Hair follicle dermal papilla cell (primary cell): ENCODE measurements at places on chromosomes 2 and 18. TPM values are rescaled to one million over a fixed set of nuclear protein-coding genes. Genes with fewer than 3 reads are reported as not detected.

Gene KIAA2012
- not detected in 2 replicates for total RNA-seq

Gene SLC4A5
- 0.81 and 1.1 TPM in 2 replicates for total RNA-seq

Gene PDE1A
- total RNA-seq: 3.2 and 5.0 TPM in 2 replicates

Gene MDH1B
- total RNA-seq: 1.2 and 1.8 TPM in 2 replicates

Gene CXXC1
- total RNA-seq: 44.3 and 49.7 TPM in 2 replicates

Gene TBR1
- under 0.01 TPM in 1 of 2 replicates, not detected in the other for total RNA-seq

Gene KANSL3
- 43.6 and 45.1 TPM in 2 replicates for total RNA-seq

Gene HES6
- 1.5 and 2.1 TPM in 2 replicates for total RNA-seq

Gene SLC19A3
- not detected in 2 replicates for total RNA-seq

Gene MARCO
- total RNA-seq: 0.12 TPM in 1 of 2 replicates, not detected in the other

Gene DPYSL5
- not detected in 2 replicates for total RNA-seq

Gene LYG2
- total RNA-seq: not detected in 2 replicates

Gene LDLRAD4
- 0.12 and 0.65 TPM in 2 replicates for total RNA-seq

Gene PLB1
- total RNA-seq: 1.8 and 2.6 TPM in 2 replicates

Gene TACR1
- 0.12 and 0.49 TPM in 2 replicates for total RNA-seq

Gene HYCC2
- total RNA-seq: 10.9 and 15.9 TPM in 2 replicates

Gene INPP4A
- total RNA-seq: 35.0 and 47.1 TPM in 2 replicates

Gene LYPD1
- total RNA-seq: under 0.01 and 0.12 TPM in 2 replicates
